Activated CD8-positive, alpha-beta memory T cell treated with anti-CD3 and anti-CD28 coated beads for 1 hour (primary cell): ENCODE measurements at places on chromosomes 5 and 9.

DNA sequence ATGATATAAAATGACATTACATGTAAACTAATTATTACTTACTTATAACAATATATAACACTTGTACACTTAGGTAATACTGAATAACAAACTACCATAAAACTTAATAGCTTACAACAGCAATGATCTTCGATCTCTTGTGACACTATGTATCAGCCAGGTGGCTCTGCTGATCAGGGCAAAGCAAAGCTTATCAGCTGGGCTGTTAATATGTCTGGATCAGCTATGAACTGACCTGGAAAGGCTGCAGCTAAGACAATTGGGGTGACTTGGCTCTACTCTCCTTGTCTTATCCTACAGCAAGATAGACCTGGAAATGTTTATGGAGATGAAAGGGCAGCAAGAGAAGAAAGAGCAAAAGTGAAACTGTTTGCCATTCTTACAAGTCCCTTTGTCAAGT is 511.3 kb downstream of the TLR4 start:
- no peak for DNase-seq

DNA sequence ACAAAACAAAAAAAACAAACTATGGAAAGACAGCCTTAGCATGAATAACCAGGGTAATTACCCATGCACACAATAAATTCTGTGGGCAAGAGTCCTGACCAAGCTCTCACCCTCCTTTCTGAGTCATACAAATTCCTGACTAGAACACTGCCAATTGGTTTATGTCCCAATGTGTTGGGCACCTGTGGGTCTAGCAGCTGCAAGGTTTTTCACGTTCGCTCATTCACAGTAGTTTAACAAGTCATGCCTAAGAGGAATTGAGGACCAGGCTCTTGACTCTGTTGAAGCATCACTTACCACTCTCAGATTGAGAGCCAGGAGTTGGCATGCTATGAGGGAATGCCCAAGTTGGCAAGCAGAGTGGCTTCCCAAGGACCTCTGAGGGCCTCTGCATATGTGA is 205.5 kb upstream of the SLC24A2 start:
- no peak for DNase-seq

- DNase-seq: no peak
Observed at GRCh38 chr9:81132796-81133195, 556.6 kb downstream of the TLE1 start.

DNA sequence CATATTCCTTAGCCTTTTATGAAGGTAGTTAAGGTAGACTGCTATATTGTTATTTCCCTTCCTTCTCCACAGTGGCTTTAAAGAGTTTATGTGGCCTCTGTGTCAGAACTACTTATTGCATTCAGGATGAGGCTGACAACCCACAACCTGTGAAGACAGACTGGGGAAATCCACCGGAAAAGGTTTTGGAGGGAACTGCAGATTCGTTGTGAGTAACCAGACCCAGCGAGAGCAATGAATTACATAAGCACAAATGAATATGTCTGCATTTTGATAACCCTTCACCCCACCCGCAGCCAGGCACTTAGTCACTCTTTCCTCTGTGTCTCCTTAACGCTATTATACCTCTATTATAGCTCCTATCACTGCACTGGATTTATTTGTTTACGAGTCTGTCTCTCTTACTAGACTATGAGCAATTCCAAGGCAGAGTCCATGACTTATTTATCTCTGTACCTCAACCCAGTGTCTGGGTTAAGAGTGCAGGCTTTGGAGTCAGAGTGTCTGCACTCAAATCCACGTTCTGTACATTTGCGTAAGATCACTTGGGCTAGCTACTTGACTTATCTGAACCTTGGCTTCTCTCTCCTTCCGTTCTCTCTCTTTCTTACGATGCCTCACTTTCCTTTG is 19.2 kb downstream of the KCTD16 start:
- peak; percentile 47 for DNase-seq

GRCh38 chr5:68273717-68274409 is 58.3 kb downstream of the PIK3R1 start:
- DNase-seq: no peak

GRCh38 chr5:115435778-115436712 is 108.5 kb downstream of the FEM1C start:
- no peak for DNase-seq

DNA sequence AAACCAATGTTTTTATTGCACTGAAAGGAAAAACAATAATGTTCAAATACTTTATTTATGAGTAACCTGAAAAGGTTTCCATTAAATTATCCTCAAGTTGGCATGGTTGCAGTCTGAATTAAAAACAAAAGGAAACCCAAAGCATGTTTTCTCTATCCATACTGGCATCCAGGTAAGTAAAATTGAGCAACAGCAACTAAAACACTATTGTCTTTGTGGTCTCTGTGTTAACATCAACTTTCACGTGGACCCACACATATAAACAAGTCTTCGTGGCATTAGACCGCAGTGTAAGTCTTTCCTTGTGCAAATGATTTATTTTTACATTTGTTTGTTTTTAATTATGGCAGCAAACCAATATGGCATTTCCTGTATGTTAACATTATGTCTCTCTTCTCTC is 757.6 kb downstream of the SEMA5A start:
- DNase-seq: no peak

- DNase-seq: no peak
Observed at GRCh38 chr9:32427111-32427873, 42.8 kb downstream of the ACO1 start.

- DNase-seq: no peak
Observed at GRCh38 chr9:130629443-130630070, 34.8 kb upstream of the PRDM12 start.

GRCh38 chr5:127696683-127697082 is 6.5 kb upstream of the CCDC192 start:
- no peak for DNase-seq

GRCh38 chr9:89850631-89851325 is 246.0 kb downstream of the GADD45G start:
- no peak for DNase-seq

DNA sequence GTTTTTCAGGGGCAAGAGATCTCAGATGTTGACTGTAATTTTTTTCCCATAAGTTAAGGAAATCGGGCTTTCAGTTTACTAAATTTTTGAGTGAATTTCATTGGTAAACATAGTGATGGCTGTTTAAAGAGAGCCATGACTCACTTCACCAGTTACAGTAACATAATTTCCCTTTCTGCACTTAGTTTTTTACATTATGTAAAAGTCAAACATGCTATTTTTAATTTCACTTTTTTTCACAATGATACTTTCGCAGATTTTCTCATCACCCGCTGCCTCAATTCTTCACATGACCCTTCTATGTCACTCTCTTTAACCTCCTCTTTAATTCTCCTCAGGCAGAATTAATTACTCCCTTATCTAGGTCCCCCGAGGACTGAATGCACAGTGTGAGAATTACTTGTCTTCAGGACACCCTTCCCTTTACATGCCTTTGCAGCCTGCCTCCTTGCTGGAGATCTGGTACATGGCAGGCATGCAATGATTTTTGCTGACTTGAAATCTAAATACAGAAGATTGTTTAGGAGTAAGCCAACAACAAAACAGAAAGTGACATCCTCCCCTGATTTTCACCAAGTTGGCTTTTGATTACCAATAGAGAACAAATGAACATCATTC is 217.5 kb upstream of the S1PR3 start:
- DNase-seq: no peak

DNA sequence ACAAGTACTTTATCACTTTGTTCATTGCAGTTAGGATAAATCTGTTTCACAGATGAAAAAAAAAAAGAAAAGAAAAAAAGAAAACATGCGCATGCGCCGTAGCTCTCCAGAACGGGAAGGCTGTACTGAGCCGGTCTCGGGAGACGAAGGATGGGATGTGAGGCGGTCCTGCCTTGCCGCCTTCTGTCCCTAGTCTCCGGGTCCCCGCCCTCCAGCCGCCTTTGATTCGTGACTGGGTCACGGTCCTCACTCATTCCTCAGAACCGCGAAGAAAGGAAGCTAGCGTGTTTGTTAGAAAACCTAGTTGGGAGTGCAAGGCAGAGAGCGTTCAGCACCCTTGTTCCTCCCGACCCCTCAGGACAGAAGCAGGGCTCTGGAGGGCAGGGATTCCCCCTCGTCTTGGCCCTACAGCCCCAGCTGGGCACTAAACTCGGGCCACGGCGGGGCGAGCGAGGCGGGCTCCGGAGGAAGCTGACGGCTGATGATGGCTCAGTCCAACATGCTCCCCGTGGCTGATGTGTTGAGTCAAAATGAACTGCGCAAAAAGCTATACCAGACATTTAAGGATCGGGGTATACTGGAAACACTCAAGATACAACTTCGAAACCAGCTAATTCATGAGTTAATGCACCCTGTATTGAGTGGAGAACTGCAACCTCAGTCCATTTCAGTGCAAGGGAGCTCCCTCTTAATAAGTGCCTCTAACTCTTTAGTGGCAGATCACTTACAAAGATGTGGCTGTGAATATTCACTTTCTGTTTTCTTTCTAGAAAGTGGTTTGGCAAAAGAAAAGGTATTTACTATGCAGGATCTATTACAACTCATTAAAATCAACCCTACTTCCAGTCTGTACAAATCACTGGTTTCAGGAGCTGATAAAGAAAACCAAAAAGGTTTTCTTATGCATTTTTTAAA is 40.0 kb downstream of the CPLANE1 start:
- no peak for DNase-seq

GRCh38 chr5:159531554-159532105 is 201.3 kb upstream of the IL12B start:
- DNase-seq: no peak

- no peak for DNase-seq
Observed at GRCh38 chr5:34791761-34792244, 47.2 kb upstream of the TTC23L start.

DNA sequence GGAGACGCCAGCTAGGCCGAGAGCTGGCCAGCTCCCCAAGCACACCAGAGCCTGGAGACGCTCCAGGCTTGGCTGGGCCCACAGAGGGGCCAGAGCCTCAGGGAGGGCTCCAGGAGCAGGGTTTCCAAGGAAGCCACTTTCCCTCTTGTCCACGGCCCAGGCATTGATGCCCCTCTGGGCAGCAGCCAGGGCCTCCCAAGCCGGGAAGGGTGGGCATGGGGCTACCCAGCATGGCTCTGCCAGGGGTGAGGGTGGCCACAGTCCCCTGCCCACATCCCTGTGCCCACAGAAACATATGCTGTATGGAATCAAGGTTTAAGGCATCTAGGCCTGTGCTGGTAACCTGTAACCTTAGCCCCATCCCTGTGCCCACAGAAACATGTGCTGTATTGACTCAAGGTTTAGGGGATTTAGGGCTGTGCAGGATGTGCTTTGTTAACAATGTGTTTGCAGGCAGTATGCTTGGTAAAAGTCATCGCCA is 1.5 kb upstream of the DPP7 start:
- DNase-seq: no peak

DNA sequence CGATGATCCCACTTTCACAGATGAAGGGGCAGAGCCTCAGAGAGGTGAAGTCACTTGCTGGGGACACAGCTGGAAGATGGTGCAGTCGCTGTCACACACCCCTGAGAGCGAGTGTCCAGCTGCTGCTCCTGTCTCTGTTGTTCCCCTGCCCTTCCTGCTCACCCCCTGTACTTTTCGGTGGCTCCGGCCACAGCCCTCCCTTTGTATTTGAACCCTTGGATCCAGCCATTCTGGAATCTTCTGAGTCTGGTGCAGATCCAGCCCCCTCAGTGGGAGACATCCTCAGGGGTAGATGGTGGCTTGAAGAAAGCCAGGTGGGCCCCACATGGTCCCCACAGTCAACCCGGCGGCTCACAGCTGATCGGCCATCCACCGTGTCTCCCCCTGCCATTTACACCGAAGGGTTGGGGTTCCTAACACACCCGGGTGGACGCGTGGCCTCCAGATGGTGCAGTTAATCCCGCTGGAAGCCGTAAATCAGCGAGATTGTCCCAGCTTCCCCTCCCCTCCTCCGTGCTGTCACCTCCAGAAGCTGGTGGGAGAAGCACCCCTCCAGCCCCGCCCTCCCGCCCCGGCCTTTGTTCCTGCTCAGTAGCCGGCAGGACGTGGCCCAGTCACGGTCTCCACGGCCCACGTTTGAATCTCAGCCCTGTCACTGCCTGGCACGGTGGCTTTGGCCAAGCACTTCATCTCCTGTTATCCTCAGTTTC is 204.8 kb downstream of the C9orf50 start:
- no peak for DNase-seq
